GM19239 (cell line): ENCODE measurements at places on chromosomes 2 and 18.

GRCh38 chr18:48781163-48781987, 169.4 kb downstream of the SMAD7 start:
- no peak for DNase-seq

DNA sequence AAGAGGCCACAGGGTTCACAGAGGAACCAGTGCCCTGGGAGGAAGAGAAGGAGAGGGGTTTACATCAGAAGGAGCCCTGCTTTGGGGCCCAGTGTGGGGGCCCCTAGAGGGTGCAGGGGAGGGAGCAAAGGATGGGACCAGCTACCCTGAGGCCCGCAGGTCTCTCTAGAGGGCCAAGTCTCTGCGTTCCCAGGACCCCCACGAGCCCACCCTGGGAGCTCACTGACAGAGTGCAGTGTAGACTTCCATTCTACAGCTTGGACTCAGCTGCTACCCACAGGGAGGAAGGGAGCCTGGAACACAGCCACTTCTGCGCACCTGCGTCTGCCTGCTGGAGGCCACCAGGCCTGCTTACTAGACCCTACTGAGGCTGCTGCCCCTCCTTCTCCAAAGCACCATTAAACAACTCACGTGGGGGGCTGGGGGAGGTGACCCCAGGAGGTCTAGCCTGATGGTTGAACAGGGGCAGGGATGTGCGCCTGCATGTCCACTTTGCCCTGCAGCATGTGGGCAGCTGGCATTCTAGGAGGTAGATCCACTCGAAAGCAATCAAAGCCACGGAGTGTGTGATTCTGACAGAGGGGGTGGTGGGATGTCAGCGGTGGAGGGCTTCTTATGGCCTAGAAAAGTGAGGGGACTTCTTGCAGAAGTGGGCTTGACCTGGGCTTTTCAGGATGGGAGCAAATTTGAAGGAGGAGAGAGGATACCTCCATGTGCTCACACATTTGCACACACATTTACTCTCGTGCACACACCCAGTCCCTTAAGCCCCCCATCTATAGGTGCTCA, 90.2 kb downstream of the ZFP36L2 start:
- DNase-seq, result no peak

- no peak for DNase-seq
These were observed 33.1 kb downstream of the MGAT4A start for GRCh38 chr2:98697651-98698337.

GRCh38 chr2:235024931-235025773, 73.3 kb downstream of the SH3BP4 start:
- DNase-seq, result no peak

GRCh38 chr2:42492691-42493467, 903 bp downstream of the KCNG3 start:
- DNase-seq, result no peak

GRCh38 chr2:60268661-60269060, 284.8 kb downstream of the BCL11A start:
- no peak for DNase-seq

GRCh38 chr2:64661741-64662169, 8.0 kb upstream of the SERTAD2 start:
- DNase-seq, result no peak

GRCh38 chr2:171505374-171505773, 16.9 kb upstream of the CYBRD1 start:
- no peak for DNase-seq

DNA sequence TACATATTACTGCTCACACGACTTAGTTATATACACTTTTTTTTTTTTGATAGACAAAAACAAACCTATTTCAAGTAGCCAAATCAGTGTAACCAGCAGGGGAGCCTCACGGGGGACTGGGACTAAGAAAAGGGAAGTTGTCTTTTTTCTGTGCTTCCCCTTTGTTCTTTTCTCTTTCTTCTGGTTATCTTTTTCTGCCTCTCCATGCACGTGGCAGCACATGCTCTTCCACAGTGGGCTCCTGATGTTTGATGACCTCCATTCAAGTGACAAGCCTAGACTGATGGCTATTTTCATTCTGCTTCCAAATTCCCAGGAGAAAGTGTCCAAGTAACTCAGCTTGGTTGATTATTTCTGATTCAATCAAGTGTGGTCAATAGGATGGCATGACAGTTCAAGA, 98.2 kb upstream of the STK39 start:
- no peak for DNase-seq

DNA sequence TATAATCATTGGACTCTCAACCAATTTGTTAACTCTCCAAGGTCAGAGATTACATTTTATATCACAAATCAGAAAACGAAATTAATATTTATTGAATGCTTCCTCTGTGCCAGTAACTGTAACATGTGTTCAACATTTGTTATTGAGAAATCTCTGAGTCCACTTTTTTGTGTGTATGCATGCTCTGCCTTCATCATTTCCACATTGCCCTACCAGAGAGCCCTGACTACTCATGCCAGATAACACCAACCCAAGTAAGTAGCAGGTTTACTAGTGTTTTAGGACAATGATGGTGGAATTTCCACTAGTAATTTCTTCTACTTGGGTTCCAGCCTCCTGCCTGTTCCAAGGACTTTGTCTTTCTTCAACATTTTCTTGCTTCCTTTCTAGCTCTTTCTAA, 14.2 kb upstream of the FAP start:
- no peak for DNase-seq

- DNase-seq, result no peak
These were observed 466.3 kb downstream of the SATB2 start for GRCh38 chr2:198991431-198991830.

DNA sequence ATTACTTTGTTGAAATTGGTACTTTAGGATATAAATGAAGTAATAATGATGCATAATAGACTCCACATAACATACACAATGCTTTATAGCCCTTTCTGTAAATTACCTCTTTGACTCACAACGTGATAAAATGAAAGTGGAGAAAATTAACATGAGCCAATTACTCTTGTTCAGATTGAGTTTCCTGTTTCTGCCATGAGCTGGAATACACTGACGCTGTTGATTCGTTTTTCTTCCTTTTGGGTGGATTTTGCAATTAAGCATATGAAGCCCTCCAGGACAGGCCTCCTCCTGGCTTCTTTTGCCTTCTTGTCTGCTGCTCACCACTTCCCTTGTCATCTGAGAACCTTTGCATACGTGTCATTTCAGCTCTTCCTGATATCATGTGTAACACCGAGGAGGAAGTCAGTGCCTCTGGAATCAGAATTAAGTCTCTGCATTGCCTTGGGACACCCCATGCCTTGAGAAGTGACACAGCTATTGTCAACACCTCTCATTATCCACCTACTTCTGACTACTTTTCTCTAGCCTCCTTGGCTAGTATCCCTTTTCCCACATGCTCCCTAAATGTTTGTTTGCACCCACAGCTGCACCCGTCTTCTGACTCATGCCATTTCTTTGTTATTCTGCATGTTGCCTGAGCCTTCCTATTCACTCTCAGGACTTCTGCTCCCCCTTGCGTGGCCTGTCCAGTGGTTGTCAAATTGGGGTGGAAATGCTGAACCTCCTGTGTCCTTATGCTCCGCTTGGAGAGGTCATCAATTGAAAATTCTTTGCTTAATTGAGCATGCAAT, 134.1 kb downstream of the FMNL2 start:
- DNase-seq, result peak; percentile 7

- DNase-seq, result peak; percentile 77
These were observed at the start of the genes KATNAL2 and PIAS2 for GRCh38 chr18:46917108-46917802. TSS of gene KATNAL2 (plus strand) at chr18:46917602. CDS start at chr18:46946873, 29,271 bp downstream. TSS of gene PIAS2 (minus strand) at chr18:46917507. CDS start at chr18:46917345, 162 bp downstream.

GRCh38 chr2:205637779-205638503, 44.4 kb upstream of the NRP2 start:
- DNase-seq, result no peak

DNA sequence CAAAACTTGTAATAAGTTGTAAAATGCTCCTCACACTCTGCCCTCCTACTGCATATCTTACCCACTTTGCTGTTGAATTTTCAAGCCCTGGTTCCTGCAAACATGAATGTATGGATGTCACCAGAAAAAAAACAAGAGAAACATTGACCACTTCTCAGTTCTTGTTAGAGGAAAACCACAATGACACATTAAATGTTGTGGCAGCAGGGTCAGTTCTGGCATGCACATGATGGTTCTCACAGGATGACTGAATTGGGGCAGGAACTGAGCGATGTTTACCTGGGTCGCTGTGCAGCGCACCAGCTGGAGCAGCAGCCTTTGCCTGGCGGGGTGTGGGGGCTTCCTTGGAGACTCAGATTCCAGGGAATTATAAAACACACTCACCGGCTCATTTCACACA, 14.0 kb upstream of the PRKCE start:
- DNase-seq, result no peak

- DNase-seq, result no peak
These were observed 133.0 kb upstream of the MYT1L start for GRCh38 chr2:2464094-2464493.

GRCh38 chr2:25341753-25342371, at the start of gene DNMT3A:
TSS of gene DNMT3A (minus strand) at chr2:25341925. CDS start at chr2:25313984, 27,941 bp downstream.
- peak; percentile 80 for DNase-seq

DNA sequence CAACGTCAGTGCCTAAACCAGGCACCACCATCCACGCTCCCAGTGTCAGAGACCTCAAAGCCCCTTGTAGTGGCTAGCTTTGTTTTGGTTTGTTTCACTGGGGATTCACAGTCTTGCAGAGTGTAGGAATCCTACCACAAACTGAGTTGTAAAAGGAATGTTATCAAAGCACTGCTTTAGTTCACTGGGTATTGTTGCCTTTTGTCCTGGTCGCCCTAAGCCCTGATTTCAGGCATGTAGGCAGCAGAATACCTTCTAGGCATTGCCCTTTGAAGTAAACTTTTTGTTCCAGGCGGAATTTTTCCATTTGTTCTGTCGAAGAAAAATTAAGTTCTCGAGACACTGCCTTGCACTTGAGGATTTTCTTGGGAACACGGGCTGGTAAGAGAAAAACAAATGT, 29.4 kb downstream of the PTMA start:
- no peak for DNase-seq

- no peak for DNase-seq
These were observed 145.1 kb downstream of the PIEZO2 start for GRCh38 chr18:11004294-11004693.

DNA sequence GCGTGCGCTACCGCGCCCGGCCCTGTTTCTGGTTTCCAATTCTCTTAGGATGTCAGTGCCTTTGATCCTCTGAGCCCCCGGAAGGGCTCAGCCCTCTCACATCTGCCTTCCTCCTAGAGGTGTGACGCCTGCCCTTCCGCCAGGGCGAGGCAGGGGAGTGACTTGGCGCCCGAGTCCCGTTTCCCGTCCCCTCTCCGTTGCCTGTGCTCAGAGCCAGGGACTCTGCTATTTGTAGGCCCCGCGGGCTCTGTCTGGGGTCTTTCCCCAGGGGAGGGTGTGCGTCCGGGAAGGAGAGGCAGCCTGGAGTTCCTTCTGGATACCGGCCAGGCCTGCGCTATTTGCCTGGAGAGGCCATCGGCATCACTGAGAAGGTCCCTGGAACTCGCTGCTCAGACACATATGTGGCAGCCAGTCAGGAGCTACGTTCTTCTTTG, 103.7 kb upstream of the TAF1B start:
- DNase-seq, result peak; percentile 73
